ENCODE measurements at places on chromosomes 3 and 15.

DNA sequence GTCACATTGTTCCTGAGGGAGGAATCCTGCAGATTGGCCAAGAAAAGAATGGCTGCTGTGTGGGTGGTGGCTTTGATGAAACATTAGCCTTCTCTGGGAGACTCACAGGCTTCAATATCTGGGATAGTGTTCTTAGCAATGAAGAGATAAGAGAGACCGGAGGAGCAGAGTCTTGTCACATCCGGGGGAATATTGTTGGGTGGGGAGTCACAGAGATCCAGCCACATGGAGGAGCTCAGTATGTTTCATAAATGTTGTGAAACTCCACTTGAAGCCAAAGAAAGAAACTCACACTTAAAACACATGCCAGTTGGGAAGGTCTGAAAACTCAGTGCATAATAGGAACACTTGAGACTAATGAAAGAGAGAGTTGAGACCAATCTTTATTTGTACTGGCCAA, 6.1 kb downstream of the PTX3 start:
- no peak for DNase-seq

DNA sequence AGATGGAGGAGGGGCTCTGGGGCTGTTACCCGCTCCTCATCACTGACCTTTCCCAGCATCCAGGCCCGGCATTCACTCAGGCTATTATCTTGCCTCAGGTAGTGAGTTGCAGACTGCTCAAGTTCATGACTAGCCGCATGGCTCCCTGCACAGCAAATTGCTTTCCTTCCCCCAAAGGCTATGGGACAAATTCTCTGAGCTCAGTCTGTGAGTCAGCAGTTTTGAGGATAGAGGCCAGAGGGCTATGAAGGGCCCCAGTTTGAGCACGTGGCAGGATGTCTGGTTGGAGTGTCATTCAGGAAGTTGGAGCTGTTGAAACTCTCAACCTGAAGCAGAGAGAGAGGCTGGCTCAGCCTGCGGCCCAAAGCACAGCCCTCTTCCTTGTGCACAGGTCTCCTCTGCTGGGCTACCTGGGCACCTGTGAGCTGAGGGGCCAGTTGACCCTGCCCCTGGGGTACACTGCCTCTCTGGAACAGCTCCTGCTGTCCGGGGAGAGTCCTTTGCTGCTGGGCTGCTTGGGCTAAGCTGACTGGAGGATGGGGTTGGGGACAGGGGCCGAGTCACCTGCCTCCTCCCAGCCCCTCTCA, 7.9 kb downstream of the FAH start:
- no peak for DNase-seq

GRCh38 chr15:67240235-67241131, 14.0 kb downstream of the AAGAB start:
- DNase-seq: no peak

GRCh38 chr3:42085641-42086376, 5.3 kb upstream of the TRAK1 start:
- no peak for DNase-seq

DNA sequence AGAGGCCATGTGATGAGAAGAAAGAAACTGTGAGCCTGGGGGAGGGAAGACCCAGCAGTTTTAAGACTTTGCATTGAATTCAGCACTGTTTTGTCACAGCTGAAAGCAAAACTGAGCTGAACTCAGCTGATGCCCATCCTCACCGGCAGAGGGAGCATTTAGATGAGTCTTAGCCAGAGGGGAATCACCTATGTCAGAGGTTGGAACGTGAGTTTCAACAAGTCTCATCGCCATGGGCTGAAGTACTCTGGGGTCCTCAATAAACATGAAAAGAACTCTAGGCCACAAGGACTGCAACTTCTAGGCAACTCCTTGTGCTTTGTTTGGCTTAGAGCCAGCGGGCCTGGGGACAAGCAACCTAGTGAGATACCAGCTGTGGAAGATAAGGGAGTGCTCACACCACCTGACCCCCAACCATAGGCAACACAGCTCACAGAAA, 324.5 kb downstream of the TBL1XR1 start:
- DNase-seq: no peak

GRCh38 chr3:139123377-139124095, 78.8 kb upstream of the PRR23C start:
- no peak for DNase-seq

GRCh38 chr3:50623840-50624474, 7.0 kb downstream of the MAPKAPK3 start:
- DNase-seq: no peak

- DNase-seq: no peak
Measured at GRCh38 chr15:64901914-64902313, 9.8 kb upstream of the ANKDD1A start.

GRCh38 chr3:178446059-178446458, 90.2 kb upstream of the KCNMB2 start:
- DNase-seq: no peak

DNA sequence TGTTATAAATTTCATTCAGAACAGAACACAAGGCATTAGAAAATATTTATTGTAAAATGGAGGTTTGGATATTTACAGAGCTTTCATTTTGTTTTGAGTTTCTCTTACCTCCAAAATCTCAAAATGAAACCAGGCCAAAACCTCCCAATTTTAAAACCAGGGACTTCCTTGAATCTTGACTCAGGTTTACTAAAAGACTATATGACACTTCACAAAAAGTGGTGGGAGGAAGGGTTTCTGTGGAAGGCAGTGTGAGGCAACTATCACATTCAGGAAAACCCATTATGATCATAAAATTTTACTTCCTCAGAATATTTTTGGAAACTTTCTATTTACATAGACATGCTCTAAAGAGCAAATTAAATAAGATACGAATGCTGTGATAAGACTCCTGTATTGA, 205.8 kb upstream of the EOMES start:
- DNase-seq: no peak

- no peak for DNase-seq
Measured at GRCh38 chr3:130576375-130577266, 59.6 kb downstream of the COL6A6 start.
